ENCODE measurements at places on chromosomes 1 and 21. TPM values are rescaled to one million over a fixed set of nuclear protein-coding genes. Genes with fewer than 3 reads are reported as not detected.

Gene CYP4A22
- total RNA-seq = not detected

DNA sequence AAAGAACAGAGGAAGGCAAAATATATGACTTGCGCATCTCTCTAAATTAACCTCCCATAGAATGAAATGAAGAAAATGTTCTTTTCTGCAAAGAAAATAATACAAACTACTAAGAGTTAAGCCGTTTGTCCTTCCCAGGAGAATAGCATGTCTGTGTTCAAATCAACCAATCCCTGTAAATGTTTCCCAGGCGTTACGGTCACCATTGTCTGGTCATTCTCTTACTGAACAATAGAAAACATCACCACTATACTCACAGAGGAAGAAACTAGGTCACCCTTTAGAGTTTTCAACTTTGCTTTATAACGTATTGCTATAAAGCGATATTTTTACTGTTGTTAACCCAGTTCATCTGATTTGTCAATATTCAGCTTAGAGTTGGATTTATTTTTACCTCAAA, 34.1 kb downstream of the COL11A1 start:
- DNase-seq = no peak

DNA sequence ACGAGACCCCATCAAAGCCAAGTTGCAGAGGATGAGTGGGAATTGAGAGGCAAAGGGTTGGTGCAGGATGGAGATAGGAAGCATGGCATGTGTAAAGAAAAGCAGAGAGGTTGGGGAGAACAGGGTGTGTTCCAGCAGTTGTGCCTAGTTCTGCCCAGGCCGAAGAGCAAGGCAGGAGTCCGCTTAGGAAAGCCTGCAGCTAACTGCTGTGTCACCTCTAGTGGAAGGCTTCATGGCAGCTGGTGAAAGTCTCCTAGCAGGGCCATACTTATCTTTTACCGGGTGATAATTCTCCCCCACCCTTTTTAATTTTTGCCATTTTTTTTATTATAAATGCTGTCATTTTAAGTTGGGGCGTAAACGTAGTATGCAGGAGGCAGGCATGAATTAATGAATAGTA, 93.6 kb downstream of the NFIA start:
- DNase-seq = no peak

DNA sequence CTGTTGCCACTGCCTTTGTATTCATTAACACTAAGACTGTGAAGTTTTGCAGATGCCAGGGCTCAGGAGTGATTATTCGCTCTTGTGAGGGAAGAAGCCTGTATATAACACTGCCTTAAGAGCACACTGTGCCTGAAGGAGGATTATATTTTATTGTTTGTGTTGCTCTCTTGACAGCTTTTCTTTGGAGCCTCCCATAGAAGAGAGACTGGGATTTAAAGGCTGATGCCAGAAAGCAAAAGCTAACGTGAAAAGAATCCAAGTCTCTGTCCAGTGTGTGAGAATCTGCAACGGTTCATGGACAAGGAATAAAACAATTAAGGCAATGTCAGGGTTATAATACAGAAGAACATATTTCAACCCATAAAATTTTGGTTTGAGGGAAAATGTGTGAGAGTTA, 316.8 kb downstream of the NFIA start:
- DNase-seq = peak; percentile 41

Gene GPR153
- total RNA-seq = 17.4 TPM

Gene EVA1C
- 5.3 TPM for total RNA-seq

Gene AIRE
- 0.30 TPM for total RNA-seq

DNA sequence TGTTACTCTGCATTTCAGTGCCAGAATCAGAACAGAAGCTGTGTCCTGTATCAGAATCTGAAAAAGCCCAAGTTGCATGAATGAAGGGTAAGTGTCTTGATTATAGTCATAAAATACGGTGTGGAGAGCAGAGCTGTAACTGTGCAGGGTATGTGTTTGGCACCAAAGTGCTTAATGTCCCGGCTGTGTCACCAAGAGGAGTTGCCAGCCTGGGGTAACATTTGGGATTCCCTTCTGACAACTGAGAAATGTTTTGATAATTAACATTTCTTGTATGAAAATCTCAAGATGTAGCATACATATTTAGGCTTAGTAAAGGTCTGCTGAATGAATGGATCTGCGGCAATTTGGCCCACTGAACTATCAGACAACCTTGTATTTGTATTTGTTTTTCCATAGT, 33.3 kb downstream of the AKNAD1 start:
- no peak for DNase-seq

DNA sequence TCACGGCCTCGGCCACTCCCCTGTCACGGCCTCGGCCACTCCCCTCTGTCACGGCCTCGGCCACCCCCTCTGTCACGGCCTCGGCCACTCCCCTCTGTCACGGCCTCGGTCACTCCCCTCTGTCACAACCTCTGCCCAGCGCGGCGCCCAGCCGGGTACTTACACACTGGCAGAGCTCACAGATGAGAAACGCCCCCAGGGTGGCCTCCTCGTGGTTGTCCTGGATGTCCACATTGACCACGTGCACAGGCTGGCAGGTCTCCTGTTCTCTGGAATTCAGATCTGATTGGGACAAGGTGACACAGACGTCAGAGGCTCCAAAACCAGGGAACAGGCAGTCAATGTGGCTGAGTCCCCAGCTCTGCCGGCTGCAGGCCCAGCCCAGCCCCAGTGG, 3.3 kb upstream of the TMEM240 start:
- DNase-seq = no peak

Gene HCRTR1
- not detected for total RNA-seq

DNA sequence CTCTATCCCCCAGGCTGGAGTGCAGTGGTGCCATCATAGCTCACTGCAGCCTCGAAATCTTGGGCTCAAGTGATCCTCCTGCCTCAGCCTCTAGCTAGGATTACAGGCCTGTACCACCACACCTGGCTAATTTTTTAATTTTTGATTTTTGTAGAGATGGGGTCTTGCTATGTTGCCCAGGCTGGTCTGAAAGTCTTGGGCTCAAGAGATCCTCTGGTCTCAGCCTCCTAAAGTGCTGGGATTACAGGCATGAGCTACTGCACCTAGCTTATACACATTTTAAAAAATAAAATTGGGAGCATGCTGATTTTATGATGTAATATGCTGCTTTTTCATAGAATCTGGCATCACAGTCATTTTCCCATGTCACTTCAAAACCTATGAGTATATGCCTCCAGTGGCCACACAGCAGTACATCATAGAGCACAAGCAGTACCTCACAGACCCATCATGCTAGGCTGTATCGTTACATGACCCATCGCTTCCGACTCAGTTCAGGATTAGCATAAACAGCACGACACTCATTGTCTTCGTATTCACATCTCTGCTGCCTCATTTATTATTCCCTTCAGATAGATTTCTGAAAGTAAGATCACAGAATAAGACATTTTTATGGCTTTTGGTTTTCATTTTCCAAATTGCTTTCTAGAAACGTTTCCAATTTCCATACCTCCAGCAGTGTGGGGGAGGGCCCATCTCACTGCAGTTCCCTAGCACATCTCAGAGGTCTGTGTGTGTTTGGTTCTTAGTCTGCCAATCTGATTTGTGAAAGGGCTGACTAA, 35.9 kb upstream of the CCSAP start:
- DNase-seq = no peak

GRCh38 chr1:50047916-50048694, 24.4 kb upstream of the AGBL4 start:
- DNase-seq = no peak

DNA sequence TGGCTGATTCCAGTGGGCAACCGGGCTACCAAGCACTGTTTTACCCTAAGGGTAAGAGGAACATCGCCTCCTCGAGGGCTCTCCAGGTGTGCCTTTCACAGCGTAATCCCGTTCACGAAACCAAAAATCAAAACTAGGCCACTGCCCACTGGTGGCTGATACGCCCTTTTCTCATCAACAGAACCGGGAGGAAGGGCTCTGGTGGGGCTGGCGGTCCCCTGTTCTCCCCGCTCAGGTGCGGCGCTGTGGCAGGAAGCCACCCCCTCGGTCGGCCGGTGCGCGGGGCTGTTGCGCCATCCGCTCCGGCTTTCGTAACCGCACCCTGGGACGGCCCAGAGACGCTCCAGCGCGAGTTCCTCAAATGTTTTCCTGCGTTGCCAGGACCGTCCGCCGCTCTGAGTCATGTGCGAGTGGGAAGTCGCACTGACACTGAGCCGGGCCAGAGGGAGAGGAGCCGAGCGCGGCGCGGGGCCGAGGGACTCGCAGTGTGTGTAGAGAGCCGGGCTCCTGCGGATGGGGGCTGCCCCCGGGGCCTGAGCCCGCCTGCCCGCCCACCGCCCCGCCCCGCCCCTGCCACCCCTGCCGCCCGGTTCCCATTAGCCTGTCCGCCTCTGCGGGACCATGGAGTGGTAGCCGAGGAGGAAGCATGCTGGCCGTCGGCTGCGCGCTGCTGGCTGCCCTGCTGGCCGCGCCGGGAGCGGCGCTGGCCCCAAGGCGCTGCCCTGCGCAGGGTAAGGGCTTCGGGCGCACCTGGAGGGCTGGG, at the start of gene IL6R:
TSS of gene IL6R (plus strand) at position 360 of the 763 bp plus-strand sequence. CDS start at position 647, 287 bp downstream.
- DNase-seq = peak; percentile 76

- no peak for DNase-seq
These were observed 71.8 kb upstream of the ADAM30 start for GRCh38 chr1:119968068-119968492.

DNA sequence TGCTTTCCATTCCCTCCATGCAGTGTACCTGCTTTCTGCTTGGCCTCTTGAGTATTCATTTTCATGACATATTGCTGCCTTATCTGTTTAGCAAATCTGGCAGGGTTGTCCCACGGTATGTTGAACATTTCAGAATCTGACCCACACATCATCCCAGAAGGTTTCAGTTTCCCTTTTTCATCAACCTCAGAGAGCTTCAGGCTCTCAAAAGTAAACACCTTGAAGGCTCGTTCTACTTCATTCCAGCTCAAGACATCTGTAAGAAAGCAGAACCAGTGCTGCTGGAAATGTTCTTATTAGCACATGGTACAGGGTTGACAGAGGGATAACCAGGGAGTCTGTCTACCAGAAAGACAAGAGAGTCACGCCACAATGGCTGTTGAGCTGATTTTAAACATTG, 103.6 kb downstream of the SPAG17 start:
- DNase-seq = no peak

GRCh38 chr1:10791105-10791951, 5.1 kb downstream of the CASZ1 start:
- peak; percentile 22 for DNase-seq

DNA sequence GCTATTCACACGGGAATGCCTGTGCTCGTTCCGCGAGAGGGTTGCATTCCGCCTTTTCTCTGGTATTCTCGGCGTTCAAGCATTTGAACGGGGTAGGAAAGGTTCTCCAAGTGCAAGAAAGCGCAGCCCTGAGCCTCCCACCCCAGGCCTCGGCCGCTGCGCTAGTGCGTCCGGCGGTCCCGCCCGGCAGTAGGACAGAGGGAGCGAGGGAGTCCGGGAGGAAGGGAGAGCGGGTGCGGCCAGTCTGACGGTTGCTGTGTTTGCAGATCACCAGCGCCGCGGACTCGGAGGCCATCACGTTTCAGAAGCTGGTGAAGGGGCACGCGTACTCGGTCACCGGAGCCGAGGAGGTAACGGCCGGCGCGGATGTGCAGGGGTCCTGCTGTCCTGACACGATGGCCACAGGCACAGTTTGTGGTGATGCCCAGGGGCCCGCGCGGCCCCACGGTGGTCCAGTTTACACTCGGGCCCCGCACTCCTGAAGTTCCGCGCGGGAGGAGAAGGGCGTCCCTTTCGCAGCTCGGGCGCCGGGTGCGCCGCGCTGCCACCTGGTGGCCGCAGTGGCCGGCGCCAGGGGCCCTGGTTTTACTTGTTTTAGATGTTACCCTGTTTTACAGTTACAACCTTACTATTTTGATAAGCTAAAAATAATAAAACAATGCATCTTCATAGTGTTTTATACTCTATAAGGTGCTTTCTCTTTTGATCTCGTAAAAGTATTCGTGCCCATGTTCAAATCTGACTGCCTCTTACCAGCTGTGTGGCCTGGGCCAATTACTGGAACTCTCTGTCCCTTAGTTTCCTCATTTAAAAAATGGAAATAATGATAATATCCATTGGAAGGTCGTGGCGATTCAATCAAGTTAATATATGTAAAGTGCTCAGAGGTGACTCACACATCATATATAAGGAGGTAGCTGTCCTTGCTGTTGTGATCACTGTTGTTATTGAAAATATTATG, 36.7 kb downstream of the CAPN2 start:
- peak; percentile 56 for DNase-seq

GRCh38 chr1:18632783-18633421, 2.3 kb downstream of the PAX7 start:
- DNase-seq = no peak

GRCh38 chr1:202858331-202858730, 30.6 kb downstream of the RABIF start:
- peak; percentile 4 for DNase-seq

Gene COL8A2
- 10.7 TPM for total RNA-seq

DNA sequence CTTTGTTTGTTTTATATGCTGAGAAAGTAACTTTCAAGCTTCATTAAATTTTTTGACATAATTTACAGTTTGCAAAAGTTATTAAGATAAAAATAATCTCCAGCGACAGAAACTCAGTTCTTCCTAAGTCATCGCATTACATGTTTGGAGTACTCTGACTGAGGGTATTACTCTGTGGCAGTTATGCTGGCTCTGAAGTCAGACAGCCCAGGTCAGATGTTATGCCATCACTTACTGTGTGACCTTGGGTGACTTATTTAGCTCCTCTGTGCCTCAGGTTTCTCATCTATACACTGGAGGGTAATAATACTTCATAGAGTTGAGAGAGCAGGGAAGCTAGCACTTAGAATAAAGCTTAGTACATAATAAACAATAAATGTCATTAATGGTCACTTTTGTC, 26.4 kb downstream of the PRKAA2 start:
- no peak for DNase-seq

DNA sequence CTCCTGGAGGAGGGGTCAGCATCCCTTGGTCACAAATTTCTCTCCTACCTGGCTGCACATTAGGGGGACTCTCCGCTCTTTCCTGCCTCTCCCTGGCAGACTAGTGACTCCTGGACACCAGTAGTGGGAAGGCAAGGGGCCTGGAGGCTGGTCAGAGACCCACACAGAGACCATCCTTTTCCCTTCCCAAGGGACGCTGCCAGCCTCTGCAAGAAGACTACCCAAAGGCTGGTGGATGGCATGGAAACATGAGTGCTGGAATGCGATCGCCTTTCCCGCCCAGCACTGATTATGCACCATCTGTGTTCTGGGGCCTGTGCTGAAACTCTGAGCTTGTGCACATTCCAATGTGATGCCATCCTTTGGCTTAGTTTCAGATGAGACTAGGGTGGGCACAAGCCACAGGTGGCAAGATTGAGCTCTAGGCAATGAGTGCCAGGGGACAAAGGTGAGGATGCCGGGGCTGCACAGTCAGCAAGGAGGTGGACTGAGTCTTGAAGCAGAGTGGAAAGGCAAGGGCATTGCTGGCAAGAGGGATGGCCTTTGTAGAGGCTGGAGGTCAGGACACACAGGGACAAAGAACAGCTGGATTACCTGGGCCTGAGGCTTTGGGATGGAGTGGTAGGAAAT, 12.6 kb upstream of the EPS8L3 start:
- DNase-seq = no peak

DNA sequence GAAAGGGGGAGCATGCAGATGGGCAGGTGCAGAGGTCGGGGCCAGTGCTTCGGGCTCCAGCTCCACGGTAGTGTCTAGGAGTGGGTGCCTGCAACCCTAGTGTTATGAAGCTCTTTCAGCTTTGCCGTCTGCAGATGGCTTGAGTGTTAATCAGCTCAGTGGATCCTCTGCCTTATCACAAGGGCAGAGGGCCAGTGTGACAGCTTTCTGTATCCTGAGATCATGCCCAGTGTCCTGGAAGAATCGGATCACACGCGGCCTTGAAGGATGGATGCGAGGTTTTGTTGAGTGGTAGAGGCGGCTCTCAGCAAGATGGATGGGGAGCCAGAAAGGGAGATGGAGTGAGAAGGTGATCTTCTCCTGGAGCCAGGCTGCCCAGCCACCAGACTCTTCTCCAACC, 25.5 kb upstream of the C1orf146 start:
- DNase-seq = no peak

GRCh38 chr1:223837206-223837605, 8.5 kb downstream of the TP53BP2 start:
- DNase-seq = no peak

Gene LRRC71
- 0.20 TPM for total RNA-seq

Measured in skin of body (tissue), 3 donors.